Motor neuron (in vitro differentiated cells): ENCODE measurements at places on chromosomes 4 and X.

DNA sequence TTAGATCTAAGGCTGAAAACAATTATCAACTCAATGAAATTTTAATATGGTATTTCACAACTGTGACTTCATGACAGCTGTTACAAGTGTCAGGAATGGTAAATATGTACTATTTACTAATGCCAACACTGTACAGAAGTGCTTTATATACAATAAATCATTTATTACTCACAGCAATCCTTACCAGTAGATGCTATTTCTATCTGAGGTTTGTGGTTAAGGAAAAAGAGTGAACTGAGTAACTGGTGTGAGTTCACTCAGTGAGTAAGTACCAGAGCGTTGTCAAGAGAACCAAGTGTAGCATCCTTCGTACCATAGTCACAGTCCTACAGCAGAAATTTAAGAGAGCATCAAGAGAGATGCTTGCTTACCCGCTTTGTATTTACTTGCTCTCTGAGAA lies 23.3 kb downstream of the MTHFD2L start:
- no peak for ATAC-seq

- ATAC-seq, result no peak
These were observed 47.5 kb downstream of the ATG4A start for GRCh38 chrX:108138814-108139702.

- ATAC-seq, result no peak
These were observed 25.9 kb downstream of the WDR1 start for GRCh38 chr4:10090467-10091250.

GRCh38 chr4:56276547-56276946 lies 110.7 kb downstream of the AASDH start:
- ATAC-seq, result peak; percentile 74

- no peak for ATAC-seq
These were observed 28.3 kb downstream of the DOCK11 start for GRCh38 chrX:118523920-118524319.

DNA sequence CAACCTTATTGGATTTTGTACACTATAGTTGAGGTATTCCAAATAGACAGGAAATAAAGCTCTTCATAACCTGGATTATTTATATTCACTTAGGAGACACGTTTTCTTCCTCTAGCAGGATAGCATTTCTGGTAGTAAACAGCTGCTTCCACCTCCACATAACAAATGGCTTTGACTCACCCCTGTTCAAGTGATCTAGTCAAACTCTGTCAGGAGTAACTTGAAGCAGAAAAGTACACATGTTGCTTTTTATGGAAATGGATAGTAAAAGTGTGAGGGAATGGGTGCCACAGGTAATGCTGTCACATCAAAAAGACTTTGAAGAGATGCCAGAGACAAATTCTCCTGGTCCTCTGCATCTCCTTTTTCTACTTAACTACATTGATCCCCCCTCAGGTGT lies 258.7 kb upstream of the SLC7A11 start:
- no peak for ATAC-seq

DNA sequence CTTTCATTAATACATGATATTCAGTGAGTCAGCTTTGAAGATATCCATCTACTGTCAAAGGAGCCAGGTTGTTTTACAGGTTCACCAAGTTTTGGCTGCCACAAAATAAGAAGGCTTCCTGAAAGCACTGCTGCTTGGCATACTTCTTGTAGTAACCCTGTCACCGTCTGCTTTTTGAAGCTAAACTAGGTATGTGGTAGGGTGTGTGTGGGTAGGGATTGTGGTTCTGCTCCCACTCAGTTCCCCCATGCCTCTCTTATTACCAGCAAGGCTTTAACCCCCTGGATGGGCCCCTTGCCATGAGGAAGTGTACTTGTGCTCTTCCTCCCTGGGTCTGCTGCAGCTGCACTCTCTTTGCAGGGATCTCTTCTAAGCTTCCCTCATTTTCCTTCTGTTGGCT lies 191.2 kb downstream of the BANK1 start:
- ATAC-seq, result no peak

- ATAC-seq, result peak; percentile 37
These were observed 97.3 kb downstream of the NKX6-1 start for GRCh38 chr4:84401701-84402306.

- ATAC-seq, result no peak
These were observed 2.9 kb upstream of the NSD2 start for GRCh38 chr4:1868293-1868692.

DNA sequence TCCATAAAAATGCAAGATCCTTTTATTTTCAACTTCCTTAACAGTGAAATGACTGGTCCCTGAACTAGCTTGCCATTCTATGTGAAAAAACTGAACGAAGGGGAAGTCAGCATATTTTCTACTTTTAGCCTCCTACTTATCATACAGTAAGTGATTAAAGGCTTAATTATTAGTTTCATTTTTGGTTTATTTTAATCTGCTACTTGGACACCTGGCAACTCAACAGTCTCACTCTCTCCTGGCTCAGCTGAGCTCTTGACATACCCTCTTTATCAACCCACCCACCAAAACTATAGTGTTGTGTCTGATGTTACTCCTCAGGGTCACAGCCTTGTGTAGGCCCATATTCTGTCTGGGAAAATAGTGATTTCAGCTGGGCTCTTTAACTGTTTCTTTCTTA lies 86.2 kb upstream of the CPXCR1 start:
- no peak for ATAC-seq

- ATAC-seq, result no peak
These were observed 80.6 kb downstream of the PBDC1 start for GRCh38 chrX:76253432-76253831.

- ATAC-seq, result no peak
These were observed 130.0 kb upstream of the STX18 start for GRCh38 chr4:4671774-4672349.

- no peak for ATAC-seq
These were observed 519.6 kb downstream of the IQCM start for GRCh38 chr4:149296084-149296483.

- no peak for ATAC-seq
These were observed 38.9 kb downstream of the NUDT9 start for GRCh38 chr4:87461281-87461700.

DNA sequence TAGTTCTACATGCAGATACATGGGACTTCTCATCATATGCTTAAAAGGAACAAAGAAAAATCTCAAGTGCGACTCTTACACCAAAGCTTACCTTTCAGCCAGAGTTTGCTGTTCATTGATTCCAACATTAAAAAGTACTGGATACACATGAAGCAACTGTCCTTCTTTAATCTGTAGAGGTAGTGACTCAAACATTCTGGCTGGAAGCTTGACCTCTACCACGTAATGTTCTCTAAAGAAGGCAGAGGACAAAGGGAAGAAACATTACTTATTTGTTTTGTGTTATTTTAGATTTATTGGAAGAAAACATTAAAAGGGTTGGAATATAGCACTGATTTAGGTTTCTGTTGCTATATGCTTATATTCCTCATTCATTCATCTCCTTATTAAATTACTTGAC lies 476.1 kb downstream of the IL15 start:
- no peak for ATAC-seq

GRCh38 chr4:74480267-74480666 lies 35.3 kb downstream of the AREG start:
- ATAC-seq, result no peak

DNA sequence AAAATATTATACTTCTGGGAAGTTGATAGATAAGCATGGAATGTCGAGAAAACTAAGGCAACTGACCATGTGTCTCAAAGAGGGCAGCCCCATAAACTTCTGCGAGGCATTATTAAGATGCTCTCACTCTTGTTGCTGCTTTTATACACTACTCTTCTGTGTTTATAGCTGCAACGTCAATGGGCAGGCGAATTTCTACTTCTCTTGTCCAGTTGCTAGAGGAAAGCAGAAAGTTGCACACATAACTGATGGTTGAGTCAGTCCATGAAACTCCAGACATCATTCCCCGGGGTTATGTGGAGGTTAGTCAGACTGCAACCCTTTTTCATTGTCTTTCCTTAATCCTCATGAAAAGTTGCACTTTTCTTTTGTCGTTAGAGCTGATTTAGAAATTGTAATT lies 39.8 kb downstream of the VCX3B start:
- no peak for ATAC-seq

- ATAC-seq, result no peak
These were observed 20.0 kb upstream of the CAMK2D start for GRCh38 chr4:113781439-113782040.

DNA sequence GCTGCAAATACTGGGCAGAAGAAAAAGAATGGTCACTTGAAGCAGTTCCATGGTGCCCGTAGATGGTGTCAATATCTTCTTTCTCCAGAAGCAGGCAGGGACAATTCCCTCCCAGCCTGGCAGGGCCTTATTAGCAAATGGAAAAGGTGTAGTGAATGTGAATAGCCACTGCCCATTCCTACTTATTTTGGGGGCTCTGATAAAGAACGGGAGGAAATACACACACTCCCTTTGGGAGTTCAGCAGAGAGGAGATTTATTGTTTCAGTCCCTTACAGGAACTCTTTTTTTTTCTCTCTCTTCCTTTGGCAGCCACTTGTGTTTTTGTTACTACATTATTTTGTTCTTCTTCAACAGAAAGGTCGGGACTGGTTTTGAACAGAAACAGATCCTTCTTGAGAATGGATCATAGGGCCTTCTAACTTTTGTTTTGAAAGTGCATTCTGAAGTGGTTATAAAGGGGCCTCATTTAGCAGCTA lies at the start of gene EMCN:
TSS of gene EMCN (minus strand) at position 159 of the 478 bp plus-strand sequence. CDS start at position 51, 108 bp downstream.
- ATAC-seq, result no peak

DNA sequence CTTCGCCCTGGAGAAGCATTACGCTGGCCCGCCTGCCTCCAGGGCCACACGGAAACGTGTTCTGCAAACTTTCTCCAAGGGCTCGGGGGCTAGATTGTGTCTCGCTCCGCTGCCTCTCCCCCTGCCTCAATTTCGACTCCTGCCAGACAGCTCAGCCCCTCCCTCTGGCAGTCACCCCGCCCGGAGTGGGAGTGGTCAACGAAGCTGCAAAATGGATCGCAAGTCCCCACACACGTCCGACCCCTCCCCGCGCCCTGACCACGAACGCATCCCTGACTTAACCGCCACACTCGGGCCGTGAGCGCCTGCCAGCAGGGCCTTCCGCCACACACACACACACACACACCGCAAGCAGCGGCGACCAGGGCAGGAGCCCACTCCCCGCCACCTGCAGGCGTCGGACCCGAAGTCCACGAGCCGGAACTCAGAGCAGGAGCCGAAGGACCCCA lies 47.0 kb upstream of the NKAP start:
- ATAC-seq, result peak; percentile 54

- no peak for ATAC-seq
These were observed 44.5 kb downstream of the TRIM2 start for GRCh38 chr4:153248641-153249198.

DNA sequence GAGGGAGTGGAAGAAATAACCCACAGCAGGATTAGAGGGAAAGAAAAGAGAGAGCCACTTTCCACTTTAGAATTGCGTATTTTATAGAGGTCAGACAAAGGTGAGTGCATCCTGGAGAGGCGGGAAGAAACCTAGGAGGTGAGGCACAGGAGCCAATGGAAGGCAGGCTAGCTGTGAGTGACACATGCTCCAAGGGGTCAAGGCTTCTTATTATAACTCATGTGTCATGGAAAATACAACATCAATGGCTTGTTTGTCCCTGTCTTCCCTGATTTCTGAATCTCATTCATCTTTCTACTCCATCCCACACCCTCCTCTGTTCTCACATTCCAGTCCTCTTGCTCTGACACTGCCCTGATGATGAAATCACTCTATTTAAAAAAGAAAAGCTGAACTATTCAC lies 14.4 kb downstream of the ANXA3 start:
- ATAC-seq, result peak; percentile 13
